ENCODE measurements at places on chromosomes 6 and 20.

DNA sequence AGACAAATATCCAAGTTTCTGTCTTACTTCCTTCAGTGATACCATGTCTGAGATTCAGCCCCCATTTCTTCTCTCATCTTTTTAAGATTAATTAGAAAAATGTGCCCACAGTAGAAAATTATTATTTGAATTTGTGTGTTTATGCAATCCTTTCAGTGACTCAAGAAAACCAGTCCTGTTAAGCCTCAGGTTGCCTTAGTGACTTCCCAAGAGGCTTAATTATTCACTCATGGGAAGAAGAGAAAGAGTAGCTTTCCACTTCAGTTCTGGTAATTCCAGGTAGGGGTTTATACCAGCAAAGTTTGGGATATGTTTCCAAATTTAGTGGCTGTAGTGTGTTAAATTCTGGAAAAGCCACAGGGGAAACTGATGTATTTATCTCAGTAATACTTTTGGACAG lies 149.1 kb downstream of the RIMS1 start:
- H3K4me1 ChIP-seq: no peaks in the 10 kb centered on the region
- no peaks in the 10 kb centered on the region for H3K36me3 ChIP-seq
- H3K4me3 ChIP-seq: no peak overlapping the region

GRCh38 chr6:167304912-167305311 lies 13.8 kb downstream of the UNC93A start:
- H3K4me3 ChIP-seq: no peak overlapping the region
- DNase-seq: no peak
- no peak overlapping the region for H3K27ac ChIP-seq
- peaks cover 6% of the 10 kb centered on the region for H3K27me3 ChIP-seq
- H3K4me1 ChIP-seq: no peaks in the 10 kb centered on the region

- peaks cover 9% of the 10 kb centered on the region for H3K27me3 ChIP-seq
- no peak overlapping the region for H3K4me3 ChIP-seq
- DNase-seq: no peak
- no peaks in the 10 kb centered on the region for H3K4me1 ChIP-seq
Measured at GRCh38 chr6:136113736-136114173, 136.4 kb downstream of the MTFR2 start.

DNA sequence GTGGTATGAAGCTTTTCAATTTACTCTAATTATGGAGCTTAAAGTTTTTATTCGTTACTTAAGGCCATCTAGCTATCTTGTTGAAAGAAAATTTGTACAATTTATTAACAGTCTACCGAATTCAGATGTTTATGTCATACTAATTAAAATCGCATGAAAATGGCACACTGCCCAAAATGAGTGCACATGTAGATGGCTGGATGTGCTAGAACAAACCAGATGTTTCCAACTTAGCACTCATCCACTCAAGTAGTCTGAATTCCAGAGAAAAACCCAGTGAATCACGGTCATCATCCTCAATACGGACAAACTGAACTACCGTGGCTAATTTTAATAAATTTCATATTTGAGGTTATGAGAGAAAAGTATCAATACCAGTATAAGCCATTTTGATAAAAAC lies 70.4 kb downstream of the COL12A1 start:
- H3K27ac ChIP-seq: no peak overlapping the region
- no peaks in the 10 kb centered on the region for H3K4me1 ChIP-seq
- no peak for DNase-seq
- peaks cover 4% of the 10 kb centered on the region for H3K27me3 ChIP-seq
- H3K4me3 ChIP-seq: no peak overlapping the region

DNA sequence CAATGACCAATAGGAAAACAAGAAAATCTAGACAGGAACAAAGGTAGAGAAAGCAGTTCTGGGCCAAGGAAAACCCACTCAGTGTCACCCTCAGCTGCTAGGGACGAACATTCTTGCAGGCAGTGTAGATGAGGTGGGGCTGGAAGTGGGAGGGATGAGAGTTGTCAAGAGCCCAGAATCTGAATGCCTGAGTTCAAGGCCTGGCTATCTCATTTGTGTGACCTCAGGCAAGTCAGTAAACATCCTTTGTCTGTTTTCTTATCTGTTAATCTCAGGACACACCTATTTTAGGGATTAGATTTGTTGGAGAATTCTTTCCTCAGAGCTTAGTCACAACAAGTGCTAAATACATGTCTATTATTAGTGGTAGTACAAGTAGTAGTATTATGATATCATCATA lies 50.9 kb upstream of the KIF16B start:
- H3K4me1 ChIP-seq: no peaks in the 10 kb centered on the region
- H3K27ac ChIP-seq: no peak overlapping the region
- no peaks in the 10 kb centered on the region for H3K36me3 ChIP-seq
- no peak for DNase-seq

DNA sequence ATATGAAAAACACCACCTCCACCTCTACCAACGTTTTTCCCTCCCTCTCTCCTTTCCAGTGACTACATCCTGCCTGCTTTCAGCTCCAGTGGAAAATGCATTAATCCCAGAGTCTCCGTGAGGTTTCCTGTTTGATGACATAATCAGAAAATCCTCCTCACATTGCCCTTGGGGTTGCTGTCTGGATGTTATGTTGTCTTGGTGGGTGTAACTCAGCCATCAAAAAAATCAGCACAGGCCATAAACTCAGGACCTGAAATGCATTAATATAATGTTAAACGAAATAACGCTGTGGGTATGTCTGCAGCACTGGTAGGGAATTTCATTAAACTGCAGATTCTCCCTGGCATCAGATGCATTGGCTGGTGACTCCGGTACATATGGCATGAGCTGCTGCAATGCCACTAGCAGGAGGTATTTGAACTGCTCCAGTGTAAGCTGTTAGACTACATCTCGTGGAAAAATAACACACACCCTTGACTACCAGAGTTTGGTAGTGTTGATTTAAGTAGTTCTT lies 297.8 kb downstream of the PRL start:
- no peak for DNase-seq
- no peaks in the 10 kb centered on the region for H3K27me3 ChIP-seq
- no peaks in the 10 kb centered on the region for H3K36me3 ChIP-seq
- no peaks in the 10 kb centered on the region for H3K4me1 ChIP-seq
- no peak overlapping the region for H3K27ac ChIP-seq

DNA sequence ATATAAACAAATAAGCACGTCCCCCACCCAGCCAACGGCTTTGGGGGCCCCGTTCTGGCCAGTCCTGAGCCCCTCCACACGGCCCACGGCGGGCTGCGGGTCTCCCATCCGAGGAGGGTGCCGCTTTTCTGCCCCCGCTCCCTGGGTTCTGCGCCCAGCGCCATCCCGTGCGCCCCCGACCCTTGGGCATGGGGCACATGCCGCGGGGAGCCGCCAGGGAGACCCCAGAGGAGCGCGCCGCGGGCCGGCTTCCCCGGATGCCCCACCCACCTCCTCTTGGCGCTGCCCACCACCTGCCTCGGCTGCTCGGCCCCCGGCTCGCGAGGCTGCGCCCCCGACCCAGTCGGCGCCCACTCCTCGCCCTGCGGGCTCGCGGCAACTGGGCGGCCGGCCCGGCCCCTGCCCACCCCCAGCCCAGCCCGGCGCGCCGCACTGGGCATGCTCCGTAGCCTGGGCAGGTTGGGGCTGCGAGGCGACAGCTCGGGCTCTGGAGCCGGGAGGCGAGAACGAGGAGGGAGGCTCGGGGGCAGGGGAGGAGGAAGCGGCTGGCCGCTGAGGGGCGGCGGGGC lies 570 bp upstream of the PLCB4 start:
- peaks cover 9% of the 10 kb centered on the region for H3K27me3 ChIP-seq
- no peak overlapping the region for H3K4me3 ChIP-seq
- H3K4me1 ChIP-seq: peaks cover 3% of the 10 kb centered on the region
- no peaks in the 10 kb centered on the region for H3K36me3 ChIP-seq
- no peak overlapping the region for H3K27ac ChIP-seq

DNA sequence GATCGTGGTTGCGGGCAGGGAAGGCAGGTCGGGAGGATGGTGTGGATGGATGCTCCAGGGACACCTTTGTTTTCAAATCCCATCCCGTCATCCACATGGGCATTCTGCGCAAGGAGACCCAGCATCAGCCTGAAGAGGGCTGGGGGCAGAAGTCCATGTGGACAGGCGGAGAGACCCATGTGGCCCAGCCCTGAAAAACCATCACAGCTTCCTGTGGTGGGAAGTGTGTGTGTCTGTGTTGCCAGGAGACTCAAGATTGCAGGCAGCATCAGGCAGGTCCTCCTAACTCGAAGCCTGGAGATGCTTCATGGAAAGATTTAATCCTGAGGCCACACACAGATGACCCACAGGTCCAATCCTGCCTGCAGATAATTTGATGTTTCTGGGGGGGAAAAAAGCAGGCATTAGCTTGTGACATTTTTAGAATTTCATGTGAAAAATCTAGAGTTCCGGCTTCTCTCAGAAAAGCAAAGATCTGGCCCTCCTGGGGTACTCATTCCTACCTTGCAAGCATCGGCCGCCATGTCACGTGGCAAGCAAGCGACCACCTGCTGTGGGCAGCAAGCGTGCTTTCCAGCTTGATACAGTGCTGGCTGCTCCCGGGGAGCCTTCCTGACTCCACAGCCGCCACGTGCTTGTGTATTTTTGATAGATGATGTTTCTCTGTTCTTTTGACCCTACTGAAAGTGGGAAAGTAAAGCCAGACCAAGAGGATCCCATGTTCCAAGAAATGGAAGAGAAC lies 25.8 kb downstream of the BCAS4 start:
- peaks cover 53% of the 10 kb centered on the region for H3K4me1 ChIP-seq
- H3K4me3 ChIP-seq: peak overlapping the region; percentile 47
- DNase-seq: no peak
- no peak overlapping the region for H3K27ac ChIP-seq
- peaks cover 12% of the 10 kb centered on the region for H3K36me3 ChIP-seq
- no peaks in the 10 kb centered on the region for H3K27me3 ChIP-seq

- H3K4me1 ChIP-seq: no peaks in the 10 kb centered on the region
- DNase-seq: no peak
- H3K27ac ChIP-seq: no peak overlapping the region
- no peak overlapping the region for H3K4me3 ChIP-seq
- H3K27me3 ChIP-seq: peaks cover 5% of the 10 kb centered on the region
Measured at GRCh38 chr6:57305107-57305506, 12.3 kb upstream of the PRIM2 start.

- no peaks in the 10 kb centered on the region for H3K36me3 ChIP-seq
- H3K27me3 ChIP-seq: no peaks in the 10 kb centered on the region
- DNase-seq: peak; percentile 73
- peak overlapping the region; percentile 25 for H3K4me3 ChIP-seq
- peaks cover 50% of the 10 kb centered on the region for H3K4me1 ChIP-seq
Measured at GRCh38 chr20:57654363-57654997, 34.3 kb upstream of the ZBP1 start.

GRCh38 chr6:105711216-105711615 lies 308.3 kb upstream of the PREP start:
- H3K4me3 ChIP-seq: no peak overlapping the region
- H3K27me3 ChIP-seq: peaks cover 3% of the 10 kb centered on the region
- H3K27ac ChIP-seq: peak overlapping the region; percentile 21
- H3K4me1 ChIP-seq: no peaks in the 10 kb centered on the region
- no peak for DNase-seq
- H3K36me3 ChIP-seq: peaks cover 6% of the 10 kb centered on the region

- no peak overlapping the region for H3K27ac ChIP-seq
- no peaks in the 10 kb centered on the region for H3K4me1 ChIP-seq
- no peak for DNase-seq
- H3K36me3 ChIP-seq: no peaks in the 10 kb centered on the region
- H3K4me3 ChIP-seq: no peak overlapping the region
Measured at GRCh38 chr6:123193298-123193697, 197.3 kb downstream of the CLVS2 start.

DNA sequence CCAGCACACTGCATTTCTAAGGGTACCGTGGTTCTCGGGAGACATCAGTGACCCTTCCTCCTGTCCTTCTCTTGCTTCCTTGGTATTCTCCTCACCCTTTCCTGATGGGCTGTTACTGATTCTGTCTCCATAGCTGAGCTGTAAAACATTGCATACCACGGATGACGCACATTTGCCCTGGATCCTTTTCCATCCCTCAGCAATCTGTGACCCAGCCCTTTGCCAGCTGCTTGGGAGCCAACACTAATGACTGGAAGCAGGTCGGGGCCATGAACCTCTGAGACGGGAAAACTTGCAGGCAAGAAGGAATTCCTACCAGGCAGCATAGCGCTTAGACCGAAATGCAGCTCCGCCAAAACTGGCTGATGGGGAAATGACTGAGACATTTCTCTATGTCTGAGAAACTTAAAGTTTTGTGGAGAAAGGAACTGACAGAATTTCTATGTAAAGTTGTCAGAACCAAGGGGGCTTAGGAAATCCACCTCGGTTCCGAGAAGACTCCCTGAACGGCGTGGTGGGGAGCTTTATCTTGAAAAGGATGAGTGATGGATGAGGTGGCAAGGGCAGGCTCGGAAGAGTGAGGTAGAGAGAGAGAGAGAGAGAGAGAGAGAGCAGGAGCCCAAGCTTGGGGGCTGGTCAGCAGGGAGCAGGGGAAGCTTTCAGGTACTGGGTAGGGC lies 19.2 kb downstream of the TUBB2B start:
- H3K36me3 ChIP-seq: no peaks in the 10 kb centered on the region
- H3K27me3 ChIP-seq: peaks cover 45% of the 10 kb centered on the region
- no peak overlapping the region for H3K27ac ChIP-seq
- peaks cover 9% of the 10 kb centered on the region for H3K4me1 ChIP-seq

DNA sequence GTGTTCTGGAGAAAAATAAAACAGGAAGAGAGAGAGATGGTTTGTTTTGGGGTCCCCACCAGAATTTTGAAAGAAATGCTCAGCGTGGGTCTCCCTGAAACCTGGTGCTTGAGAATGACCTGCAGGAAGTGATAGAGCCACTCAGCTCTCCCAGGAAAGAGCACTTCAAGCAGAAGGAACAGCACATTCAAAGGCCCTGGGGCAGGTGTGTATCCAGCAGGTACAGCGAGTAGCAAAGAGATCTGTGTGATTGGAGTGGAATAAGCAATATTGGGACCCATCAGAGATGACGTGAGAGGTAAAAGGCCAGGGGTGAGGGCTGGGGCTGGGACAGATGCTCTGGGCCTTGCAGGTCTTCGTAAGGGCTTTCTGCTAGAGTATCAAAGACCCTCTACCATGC lies 89.5 kb upstream of the CCDC167 start:
- no peaks in the 10 kb centered on the region for H3K4me1 ChIP-seq
- H3K27ac ChIP-seq: no peak overlapping the region
- H3K4me3 ChIP-seq: no peak overlapping the region
- no peak for DNase-seq

DNA sequence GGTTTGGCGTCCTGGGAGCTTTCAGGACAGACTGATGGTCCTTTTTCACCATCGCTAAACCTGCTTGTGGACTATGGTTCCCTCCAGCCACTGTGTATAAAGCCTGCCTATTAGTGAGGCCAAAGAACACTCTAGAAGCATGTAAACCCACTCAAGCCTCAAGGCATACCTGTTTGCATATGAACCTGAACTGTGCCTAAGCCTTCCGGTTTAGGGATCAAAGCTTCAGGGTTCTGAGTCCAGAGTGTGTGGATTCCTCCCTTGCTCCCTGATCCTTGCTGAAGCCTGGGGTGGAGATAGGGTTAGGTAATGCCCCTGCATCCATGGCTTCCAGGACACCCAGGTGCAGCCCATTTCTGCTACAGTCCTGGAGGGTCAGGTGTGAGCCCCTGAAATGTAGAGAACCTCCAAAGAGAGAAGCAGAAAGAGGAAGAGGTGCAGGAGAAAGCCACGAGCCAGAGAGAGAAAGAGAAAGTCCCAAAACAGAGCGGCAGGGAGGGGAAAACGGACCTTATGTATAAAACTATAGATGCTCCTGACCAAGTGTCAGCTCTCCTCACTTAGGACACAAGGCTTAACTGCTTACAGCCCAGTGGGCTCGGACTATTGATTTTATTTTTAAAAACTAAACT lies 93.3 kb downstream of the SCML4 start:
- peak overlapping the region; percentile 98 for H3K4me3 ChIP-seq
- DNase-seq: no peak
- H3K36me3 ChIP-seq: peaks cover 14% of the 10 kb centered on the region

Data from naive thymus-derived CD8-positive, alpha-beta T cell (primary cell).